ENCODE measurements at places on chromosomes 16 and 17. TPM values are rescaled to one million over a fixed set of nuclear protein-coding genes. Genes with fewer than 3 reads are reported as not detected.

The GP1BA gene
- total RNA-seq: not detected

The FBXW10 gene
- 0.11 TPM for total RNA-seq

The RCVRN gene
- total RNA-seq: not detected

The SLC38A10 gene
- total RNA-seq: 131 TPM

The LGALS9 gene
- total RNA-seq: 3.0 TPM

The HSD17B1 gene
- total RNA-seq: 2.3 TPM

The CEP295NL gene
- total RNA-seq: 1.7 TPM

The PRR15L gene
- 24.3 TPM for total RNA-seq

The KCNH4 gene
- 0.37 TPM for total RNA-seq

The CCL5 gene
- total RNA-seq: not detected

The KCNJ18 gene
- not detected for total RNA-seq

The TLCD1 gene
- 31.7 TPM for total RNA-seq

The CTRB2 gene
- total RNA-seq: not detected

The NPIPB6 gene
- total RNA-seq: 1.4 TPM

The TBC1D3E gene
- not detected for total RNA-seq

The TMED6 gene
- total RNA-seq: 2.4 TPM

The ARMC5 gene
- 10.2 TPM for total RNA-seq

The HOXB6 gene
- 1.8 TPM for total RNA-seq

The HIGD1B gene
- not detected for total RNA-seq

The MT4 gene
- not detected for total RNA-seq

The PDIA2 gene
- total RNA-seq: 0.28 TPM

The ETV4 gene
- total RNA-seq: 37.8 TPM

The CD68 gene
- 1.1 TPM for total RNA-seq

The MT1M gene
- total RNA-seq: not detected

The CBFB gene
- total RNA-seq: 108 TPM

The TTYH2 gene
- 5.4 TPM for total RNA-seq

The GUCY2D gene
- total RNA-seq: 1.7 TPM

The TP53TG3F gene
- total RNA-seq: not detected

The DNAAF8 gene
- total RNA-seq: 0.54 TPM

The TBC1D3G gene
- not detected for total RNA-seq

The KRT33B gene
- total RNA-seq: not detected

The ITGB4 gene
- 50.8 TPM for total RNA-seq

The RAD51D gene
- total RNA-seq: 31.9 TPM

The C17orf50 gene
- total RNA-seq: not detected

The OTOP3 gene
- not detected for total RNA-seq

The SULT1A4 gene
- 1.3 TPM for total RNA-seq

The KCNG4 gene
- not detected for total RNA-seq

The C17orf78 gene
- not detected for total RNA-seq

The KRTAP4-6 gene
- not detected for total RNA-seq

The MYLK3 gene
- total RNA-seq: 1.8 TPM

The RASL10B gene
- 13.3 TPM for total RNA-seq

The TRAPPC1 gene
- total RNA-seq: 75.5 TPM

The MRPS23 gene
- 72.9 TPM for total RNA-seq

The MYCBPAP gene
- total RNA-seq: 1.3 TPM

The GCGR gene
- 1.0 TPM for total RNA-seq

The B3GNT9 gene
- 11.7 TPM for total RNA-seq

The FGF11 gene
- 0.91 TPM for total RNA-seq

The TVP23A gene
- not detected for total RNA-seq

The KRTAP4-9 gene
- total RNA-seq: not detected

The PSMC3IP gene
- total RNA-seq: 24.7 TPM

The KCNH6 gene
- total RNA-seq: not detected
